ENCODE measurements at places on chromosomes 16 and 17. TPM values are rescaled to one million over a fixed set of nuclear protein-coding genes. Genes with fewer than 3 reads are reported as not detected.

Gene HOXB6
- 11.9 TPM for total RNA-seq

Gene SYNGR3
- total RNA-seq, result 1.7 TPM

Gene PPL
- 11.4 TPM for total RNA-seq

Gene PMFBP1
- total RNA-seq, result 9.8 TPM

Gene SLC13A2
- total RNA-seq, result not detected

Gene FAM222B
- total RNA-seq, result 14.0 TPM

Gene NECAB2
- total RNA-seq, result 11.2 TPM

Gene MTSS2
- 5.8 TPM for total RNA-seq

Gene USP7
- 126 TPM for total RNA-seq

Gene PPM1E
- 0.89 TPM for total RNA-seq

Gene ZNF23
- total RNA-seq, result 6.6 TPM

Gene NGFR
- not detected for total RNA-seq

Gene SDK2
- total RNA-seq, result 1.0 TPM

Gene KRTAP1-4
- total RNA-seq, result not detected

Gene PYDC1
- not detected for total RNA-seq

Gene AHSP
- total RNA-seq, result not detected

Gene SLC5A2
- total RNA-seq, result not detected

Gene RDM1
- 5.9 TPM for total RNA-seq

Gene KRT40
- not detected for total RNA-seq

Gene JPH3
- 0.58 TPM for total RNA-seq

Gene ULK2
- 22.7 TPM for total RNA-seq

Gene SLC26A11
- total RNA-seq, result 93.3 TPM

Gene ZNF747
- total RNA-seq, result 18.7 TPM
